ENCODE measurements at places on chromosomes 3 and 15.

DNA sequence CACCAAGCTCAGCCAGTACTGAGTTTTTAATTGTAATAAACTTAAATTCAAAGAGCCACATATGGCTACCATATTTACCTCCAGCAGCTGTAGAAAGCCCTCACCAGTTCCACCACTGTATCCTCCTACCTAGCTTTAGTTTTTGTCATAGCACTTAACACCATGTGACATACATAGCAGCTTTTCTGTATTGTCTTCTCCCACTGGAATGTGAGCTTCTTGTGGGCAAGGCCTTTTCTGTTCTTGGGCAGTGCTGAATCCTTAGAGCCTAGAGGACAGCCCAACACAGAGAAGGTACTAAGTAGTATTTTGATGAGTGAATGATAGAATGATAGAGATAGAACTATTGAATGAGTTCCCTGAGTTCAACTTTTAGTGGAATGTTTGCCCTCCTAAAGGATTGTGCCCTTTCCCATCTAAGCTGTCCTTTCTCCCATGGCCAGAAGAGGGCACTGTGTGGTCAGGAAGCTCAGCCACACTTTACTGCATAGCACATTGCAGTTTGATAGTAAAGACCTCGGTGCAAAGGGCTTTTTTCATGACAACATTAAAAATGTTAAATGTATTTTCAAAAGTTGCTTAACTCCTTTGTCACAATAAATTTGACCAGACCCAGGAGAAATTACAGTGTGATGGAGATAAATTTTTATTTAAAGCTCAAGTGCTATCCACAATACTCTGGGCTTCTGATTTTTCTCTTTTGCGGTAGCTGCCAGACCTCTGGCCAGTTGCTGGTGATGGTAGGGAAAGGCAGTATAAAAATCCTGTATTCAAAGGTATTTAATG is 115.8 kb downstream of the GHSR start:
- peak; percentile 33 for DNase-seq

- DNase-seq: no peak
Observed at GRCh38 chr15:95459273-95459672, 871.2 kb upstream of the NR2F2 start.

DNA sequence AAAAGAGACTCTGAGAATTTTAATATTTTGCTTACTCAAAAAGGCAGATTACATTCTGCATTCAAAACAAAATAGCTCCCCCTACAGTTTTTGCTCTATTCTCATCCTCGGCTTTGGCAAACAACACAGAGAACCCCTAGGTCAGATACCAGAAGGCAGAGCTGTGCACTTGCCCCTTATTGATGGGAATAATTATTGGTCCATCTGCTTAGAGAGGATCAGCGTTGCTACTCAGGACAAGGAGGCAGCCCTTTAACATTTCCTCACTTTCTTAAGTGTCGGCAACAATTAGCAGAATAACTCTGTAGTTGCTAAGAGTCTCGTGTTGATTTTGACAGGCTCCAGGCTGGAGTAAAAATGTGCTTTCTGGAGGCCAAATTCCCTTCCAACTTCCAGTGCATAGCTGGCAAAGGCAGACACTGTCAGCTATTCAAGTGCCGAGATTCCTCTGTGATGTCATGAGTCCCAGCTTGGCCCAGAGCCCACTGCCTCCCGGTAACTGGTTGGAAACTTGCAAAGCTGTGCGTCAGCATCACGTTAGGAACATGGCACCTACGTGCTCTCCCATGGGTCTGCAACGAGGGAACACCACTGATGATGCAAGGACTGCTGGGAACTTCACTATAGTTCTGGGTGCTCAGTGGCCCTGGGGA is 482.7 kb upstream of the ADAMTS9 start:
- no peak for DNase-seq

DNA sequence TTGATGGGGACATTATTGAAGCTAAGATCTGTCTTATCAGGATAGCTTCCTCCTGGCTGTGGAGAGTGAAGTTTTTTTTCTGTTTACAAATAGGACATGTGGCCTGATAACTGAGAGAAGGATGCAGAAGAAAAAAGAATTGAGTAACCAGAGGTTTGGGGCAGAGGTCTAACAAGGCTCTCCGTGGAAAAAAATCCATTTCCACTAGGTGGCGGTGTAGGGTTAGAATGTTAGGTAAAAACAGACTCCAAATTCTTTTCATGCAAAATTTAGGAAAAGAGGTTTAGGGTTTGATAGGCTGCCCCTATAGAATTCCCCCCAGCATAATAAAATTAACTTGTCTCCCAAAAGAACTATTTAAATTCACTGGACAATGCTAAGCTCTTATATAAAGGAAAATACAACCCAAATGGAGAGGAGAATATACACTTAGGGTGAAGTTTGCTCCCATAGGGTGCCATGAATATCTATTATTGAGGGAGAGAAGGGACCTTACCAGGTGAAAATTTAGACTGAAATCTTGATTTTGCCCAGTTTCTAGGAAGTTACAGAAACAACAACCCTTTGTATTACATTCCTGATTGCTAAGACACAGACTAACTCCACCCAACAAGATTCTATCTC is 1560.4 kb downstream of the OTOL1 start:
- DNase-seq: no peak

DNA sequence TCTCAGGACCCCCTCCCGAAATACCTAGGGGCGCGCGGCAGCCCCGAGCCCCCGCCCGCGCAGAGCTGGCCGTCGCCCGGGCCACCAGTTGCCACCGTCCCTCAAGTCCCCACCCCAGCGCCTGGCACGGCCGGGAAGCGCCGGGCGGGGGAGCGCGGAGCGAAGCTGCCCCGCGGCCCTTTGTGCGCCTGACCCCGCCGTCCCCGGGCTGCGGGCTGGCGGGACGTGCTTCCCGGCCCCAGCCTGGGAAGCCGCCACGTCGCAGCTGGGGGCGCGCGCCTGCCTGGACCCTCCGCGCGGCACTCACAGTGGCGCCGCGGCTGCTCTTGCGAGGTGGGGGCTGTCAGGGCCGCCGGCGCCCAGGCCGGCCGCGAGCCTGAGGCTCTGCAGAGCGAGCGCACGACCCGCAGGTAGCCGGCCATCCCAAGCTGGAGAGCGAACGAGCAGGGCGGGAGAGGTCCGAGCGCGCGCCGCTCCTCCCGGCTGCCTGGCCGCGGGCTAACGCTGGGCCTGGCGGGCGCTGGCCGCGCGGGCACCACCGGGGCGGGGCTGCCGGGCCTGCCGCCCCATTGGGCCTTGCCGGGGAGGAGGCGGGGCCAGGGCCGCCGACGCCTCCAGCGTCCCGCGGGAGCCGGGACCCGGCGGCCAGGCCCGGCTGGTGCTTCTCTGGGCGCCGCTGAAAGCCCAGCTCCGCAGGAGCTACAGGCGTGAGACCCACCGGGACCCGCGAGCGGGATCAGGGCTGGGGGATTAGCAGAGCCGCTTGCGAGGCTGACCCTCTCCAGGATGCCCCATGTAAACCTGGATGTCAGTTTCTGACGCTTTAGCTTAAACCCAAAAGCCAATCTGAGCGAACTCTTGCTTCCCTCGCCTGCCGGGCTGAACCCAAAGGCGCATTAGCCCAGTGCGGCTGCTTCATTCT is at the start of gene IDH2:
Gene IDH2 (minus strand): TSS at position 500 of the 922 bp plus-strand sequence. CDS start 78 bp downstream, at position 422.
- peak; percentile 32 for DNase-seq

GRCh38 chr3:187737006-187737367 is 8.3 kb downstream of the BCL6 start:
- DNase-seq: no peak

GRCh38 chr3:190513409-190514370 is at the start of gene IL1RAP:
TSS of gene IL1RAP (plus strand) at chr3:190514085. CDS start at chr3:190564290, 50,205 bp downstream.
- peak; percentile 65 for DNase-seq

DNA sequence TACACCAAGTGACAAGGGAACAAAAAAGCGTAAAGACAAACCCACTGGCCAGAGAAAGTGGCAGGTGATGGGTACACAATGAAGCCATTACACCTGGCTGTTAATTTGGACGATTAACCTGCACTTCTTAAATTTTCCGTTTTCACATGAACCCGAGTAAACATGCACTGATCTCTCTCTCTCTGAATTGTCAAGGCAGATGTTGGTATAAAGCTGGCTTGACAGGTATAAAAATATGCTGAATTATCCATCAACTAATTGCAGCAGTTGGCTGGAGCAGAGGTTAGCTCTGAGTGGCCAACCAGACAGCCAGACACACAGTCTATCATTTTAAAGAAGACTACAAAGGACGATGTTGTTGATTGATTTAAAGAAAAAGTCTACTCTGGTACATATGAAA is 561.7 kb upstream of the ALCAM start:
- DNase-seq: no peak

DNA sequence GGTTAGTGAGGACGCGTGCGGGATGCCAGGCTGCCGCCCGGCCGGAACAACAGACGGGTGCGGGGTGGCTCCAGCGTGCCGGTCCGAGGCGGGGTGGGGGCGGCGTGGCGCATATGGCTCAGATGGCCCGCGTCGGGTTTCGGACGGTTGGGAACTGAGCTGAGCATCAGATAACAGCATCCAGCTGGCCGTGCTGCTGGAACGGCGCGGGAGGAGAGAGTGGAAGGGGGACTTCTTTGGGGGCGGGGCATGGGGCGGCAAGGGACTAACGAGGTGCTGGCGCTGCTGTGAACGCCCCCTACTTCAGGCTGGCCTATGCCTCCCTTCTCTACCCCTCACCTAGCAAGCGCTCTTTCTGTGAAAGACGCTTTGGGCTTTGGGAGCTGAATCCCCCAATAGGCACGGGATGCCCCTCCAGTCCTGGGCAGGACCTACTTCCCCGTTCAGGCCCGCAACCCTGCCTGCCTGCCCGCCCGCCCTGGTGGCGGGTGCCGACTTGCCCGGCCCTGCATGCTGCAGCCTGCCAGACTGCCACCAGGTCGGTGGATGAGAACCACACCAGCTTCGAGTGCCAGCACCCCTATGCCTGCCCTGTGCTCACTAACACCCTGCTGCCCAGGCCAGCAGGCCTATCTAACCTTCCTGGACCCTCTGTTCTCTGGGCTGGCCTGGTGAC is 542 bp downstream of the INKA1 start:
- DNase-seq: no peak

DNA sequence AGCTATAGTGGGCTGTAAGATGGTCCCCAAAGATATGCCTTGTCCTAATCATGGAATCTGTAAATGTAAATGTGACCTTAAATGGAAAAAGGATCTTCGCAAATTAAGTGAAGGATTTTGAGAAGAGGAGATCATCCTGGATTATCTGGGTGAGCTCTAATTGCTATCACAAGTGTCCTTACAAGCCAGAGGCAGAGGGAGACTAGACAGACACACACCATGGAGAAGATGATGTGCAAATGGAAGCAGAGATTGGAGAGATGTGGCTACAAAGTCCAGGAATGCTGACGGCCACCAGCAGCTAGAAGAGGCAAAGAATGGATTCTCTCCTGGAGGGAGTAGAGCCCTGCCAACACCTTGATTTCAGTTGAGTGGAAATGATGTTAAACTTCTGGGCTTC is 102.3 kb upstream of the PROK2 start:
- DNase-seq: no peak

GRCh38 chr3:6250167-6250566 is 610.7 kb upstream of the GRM7 start:
- DNase-seq: no peak

DNA sequence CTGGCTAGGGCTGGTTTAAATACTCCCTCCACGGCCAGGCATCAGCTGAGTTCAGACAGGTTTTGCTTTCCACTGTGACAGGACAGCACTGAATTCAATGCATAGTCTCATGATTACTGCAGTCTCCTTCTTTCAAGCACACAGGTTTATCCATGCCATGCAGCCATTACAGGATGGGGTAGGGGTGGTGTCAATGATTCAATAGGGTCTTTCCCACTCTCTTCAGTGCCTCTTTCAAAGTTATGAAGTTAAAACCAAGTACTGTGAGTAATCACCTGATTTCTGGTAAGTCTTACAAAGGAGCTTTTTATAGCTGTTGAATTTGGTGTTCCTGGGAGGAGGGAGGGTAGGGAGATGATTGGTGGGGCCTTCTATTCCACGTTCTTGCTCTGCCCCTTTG is 47.2 kb downstream of the TMEM212 start:
- no peak for DNase-seq

- no peak for DNase-seq
Observed at GRCh38 chr3:184372296-184372821, 5.6 kb downstream of the THPO start.

- no peak for DNase-seq
Observed at GRCh38 chr15:101068523-101068960, 149.4 kb downstream of the LRRK1 start.

- DNase-seq: no peak
Observed at GRCh38 chr3:72432246-72432645, 416.0 kb downstream of the SHQ1 start.

- peak; percentile 23 for DNase-seq
Observed at GRCh38 chr15:58043192-58043903, 22.2 kb downstream of the ALDH1A2 start.

DNA sequence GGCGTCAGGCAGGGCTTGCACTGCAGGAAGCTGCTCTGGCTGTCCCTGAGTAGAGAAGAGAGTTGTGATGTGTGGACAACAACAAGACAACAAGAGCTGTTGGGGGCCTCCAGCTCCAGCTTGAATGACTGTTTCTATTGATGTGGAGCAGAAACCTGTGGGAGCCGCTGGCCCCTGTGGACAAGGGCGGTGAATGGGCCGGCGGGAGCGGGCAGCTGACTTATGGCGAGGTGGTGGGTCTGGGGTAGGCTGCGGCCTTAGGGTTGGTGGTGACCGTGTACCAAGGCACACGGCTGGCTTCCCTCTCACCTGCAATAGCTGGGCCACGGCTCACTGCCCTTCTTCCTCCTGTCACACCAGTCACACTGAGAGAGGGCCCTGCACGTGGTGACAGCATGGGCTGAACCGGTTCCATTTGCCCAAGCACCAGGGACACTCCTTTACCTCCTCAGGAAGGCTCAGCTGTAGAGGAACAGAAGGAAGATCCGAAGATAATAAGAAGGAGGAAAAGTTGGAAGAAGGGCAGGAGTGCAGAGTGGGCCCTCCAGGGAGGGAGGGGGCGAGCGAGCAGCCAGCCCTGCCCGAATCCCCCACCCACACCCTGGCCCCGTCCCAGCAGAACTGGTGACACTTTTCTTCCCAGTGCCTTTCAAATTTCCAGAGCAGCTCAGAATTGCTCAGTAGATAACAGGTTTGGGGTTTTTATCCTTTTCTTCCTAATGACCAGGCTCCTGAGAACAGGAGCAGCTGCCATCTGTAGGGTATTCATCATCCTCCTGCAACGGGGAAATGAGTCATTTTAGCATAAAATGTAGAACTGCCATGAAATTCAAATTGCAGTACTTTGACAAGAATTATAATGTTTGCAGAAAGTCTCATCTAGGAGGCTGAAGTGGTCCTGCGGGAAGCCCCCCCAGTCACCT is 136.9 kb downstream of the TJP1 start:
- DNase-seq: no peak

DNA sequence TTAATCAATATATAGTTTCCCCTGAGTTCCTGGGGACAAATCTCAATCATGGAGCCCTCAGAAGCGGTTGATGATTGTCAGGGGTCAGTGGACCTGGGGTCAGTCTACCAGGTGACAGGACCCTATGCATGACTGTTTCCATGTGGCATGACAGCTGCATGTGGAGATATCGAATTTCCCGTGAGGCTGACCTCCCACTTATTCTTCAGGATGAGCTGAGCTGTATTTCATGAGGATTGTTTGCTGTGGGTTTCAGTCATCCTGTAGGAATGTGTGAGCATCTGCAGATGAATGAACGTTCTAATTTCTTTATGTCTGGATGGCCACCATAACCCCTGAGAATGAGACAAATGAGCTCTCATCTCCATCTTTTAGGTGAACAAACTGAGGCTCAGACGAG is 93.0 kb upstream of the HES1 start:
- no peak for DNase-seq

All from stimulated activated CD8-positive, alpha-beta memory T cell treated with anti-CD3 and anti-CD28 coated beads, Interleukin-15, amount 100 ng/mL, for 1 hour (primary cell).